DMS153 (cell line): ENCODE measurements at places on chromosomes 3 and 15.

DNA sequence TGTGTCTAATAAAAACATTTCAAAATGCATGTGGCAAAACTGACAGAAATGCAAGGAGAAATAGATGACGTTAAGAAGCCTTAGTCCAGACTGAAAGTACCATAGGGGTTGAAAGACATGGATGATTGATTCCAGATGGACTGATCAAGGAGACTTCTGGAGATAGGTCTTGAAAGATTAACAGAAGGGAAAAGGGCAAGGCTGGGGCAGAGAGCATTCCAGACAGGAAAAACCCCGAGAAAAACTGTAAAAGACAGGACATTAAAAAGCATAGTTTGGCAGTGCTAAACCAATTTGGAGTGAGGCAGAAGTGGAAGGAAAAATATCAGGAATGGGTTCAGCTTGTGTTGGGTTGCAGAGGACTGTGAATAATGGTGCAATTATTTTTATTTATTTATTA, 375.2 kb upstream of the SGO1 start:
- no peak for DNase-seq

DNA sequence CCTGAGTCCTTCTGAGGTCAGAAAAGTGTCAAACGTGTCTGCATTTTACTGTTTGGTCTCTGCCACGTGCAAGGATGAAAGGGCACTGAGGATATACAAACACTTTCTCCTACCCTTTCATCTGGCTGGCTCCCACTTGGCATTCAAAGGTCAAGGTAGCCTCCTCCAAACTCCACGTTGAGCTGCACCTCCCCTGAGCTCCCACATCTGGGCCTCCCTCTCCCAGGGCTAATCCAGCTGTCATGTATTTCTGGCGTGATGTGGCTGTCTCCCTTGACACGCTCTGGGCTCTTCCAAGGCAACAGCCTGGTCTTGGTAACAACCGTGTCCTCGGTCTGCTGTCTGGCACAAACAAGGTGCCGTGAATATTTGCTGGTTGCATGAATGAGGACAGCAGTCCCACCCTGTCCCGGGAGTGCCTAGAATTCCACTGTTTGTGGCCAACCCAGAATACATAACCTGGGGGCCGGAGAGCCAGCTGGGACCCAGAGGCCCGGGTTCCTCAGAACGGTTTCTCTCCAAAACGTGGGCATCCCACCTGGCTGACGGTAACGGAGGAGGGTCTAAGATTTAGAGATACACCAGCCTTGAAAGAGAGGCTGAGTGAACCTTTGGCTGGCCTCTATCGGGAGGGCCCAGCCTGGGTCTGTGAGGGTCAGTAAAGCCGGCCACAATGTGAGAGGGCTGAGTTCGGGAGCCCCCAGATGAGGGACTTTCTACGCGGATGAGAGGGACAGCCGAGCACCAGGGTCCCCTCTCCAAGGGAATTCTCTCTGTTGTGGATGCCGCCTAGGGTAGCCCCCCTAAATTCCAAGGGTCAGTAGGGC, 767 bp downstream of the GLT8D1 start:
- DNase-seq, result no peak

DNA sequence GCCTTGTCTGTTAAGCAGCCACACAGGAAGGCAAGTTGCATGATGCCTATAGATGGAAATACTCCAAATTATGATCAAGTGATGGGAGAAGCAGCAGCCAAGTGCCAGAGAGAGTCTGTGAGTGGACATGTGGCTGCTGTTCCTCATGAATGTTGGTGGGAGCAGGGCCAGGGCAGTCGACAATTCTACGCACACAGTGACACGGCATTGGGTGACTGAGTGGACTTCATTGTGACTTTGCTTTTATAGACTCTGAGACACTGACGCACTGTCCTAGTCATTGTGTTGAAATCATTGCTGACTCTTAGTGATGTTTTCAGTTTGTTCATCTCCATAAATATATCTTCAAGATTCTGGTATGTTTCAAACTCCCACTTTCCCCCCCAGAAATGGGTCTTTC, 246.3 kb upstream of the SEMA6D start:
- DNase-seq, result no peak

GRCh38 chr3:4693620-4694019, 200.5 kb downstream of the ITPR1 start:
- DNase-seq, result no peak

DNA sequence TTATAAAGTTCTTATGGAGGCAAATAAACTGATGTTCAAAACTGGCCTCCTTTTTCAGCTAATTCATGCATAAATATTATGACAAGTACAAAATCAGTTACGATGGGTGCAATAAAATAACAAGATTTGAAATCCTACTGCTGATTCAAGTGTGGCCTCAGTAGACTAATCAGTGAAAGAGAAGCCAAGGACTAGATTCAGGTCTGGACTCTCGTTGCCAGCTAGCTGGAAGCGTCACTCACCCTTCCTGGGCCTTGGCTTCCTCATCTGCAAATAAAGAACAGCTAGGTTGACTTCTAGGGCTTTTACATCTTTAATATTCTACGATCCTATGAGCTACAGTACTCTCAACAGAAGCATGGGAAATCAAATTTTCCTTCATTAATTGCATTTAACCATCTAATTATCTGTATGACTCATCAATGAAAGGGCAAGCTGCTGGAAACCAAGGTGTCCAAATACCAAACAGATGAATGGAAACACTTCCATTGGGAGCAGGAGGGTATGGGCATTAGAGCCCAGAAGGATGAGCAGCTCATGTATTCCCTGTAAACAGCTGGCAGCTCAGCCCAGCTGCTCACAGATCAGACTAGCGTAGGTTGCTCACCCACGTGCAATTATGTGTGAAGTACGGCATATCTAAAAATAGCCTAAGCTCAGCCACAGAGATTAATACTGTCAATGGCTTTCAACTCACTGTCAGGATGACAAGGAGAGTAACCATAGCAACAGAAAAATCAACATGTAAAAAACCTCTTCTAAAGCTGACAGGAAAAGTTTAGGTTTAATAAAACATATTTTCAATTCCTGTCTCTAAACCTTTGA, 294.8 kb downstream of the PLCL2 start:
- peak; percentile 0 for DNase-seq

GRCh38 chr3:127629467-127630403, 750 bp downstream of the PODXL2 start:
- DNase-seq, result peak; percentile 59

DNA sequence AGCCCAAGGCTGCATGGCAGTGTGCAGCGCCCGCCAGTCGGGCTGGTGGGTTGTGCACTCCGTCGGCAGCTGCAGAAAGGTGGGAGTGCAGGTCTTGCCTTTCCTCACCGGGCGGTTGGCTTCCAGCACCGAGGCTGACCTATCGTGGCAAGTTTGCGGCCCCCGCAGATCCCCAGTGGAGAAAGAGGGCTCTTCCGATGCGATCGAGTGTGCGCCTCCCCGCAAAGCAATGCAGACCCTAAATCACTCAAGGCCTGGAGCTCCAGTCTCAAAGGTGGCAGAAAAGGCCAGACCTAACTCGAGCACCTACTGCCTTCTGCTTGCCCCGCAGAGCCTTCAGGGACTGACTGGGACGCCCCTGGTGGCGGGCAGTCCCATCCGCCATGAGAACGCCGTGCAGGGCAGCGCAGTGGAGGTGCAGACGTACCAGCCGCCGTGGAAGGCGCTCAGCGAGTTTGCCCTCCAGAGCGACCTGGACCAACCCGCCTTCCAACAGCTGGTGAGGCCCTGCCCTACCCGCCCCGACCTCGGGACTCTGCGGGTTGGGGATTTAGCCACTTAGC, 4.3 kb downstream of the ISL2 start:
- no peak for DNase-seq

DNA sequence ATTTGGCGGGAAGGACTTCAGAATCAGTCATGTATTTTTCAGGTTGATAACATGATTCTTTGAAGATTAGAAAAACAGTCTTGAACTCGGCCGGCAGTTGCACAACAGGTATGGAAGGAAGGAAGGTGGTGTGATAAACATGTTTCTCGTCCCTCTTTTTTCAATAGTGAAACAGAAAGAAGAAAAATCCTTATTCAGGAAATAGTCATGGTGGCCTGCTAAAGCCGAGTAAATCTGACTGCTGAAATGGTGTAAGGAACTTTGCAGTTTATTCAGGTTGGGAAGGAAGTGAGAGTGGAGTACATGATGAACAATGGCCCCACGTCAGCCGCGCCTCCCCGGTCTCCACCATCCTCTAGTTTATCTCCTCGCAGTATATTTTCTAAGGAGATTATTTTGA, 6.7 kb downstream of the RASGRP1 start:
- DNase-seq, result no peak

- DNase-seq, result no peak
Measured at GRCh38 chr3:64837126-64837738, 149.4 kb upstream of the ADAMTS9 start.

DNA sequence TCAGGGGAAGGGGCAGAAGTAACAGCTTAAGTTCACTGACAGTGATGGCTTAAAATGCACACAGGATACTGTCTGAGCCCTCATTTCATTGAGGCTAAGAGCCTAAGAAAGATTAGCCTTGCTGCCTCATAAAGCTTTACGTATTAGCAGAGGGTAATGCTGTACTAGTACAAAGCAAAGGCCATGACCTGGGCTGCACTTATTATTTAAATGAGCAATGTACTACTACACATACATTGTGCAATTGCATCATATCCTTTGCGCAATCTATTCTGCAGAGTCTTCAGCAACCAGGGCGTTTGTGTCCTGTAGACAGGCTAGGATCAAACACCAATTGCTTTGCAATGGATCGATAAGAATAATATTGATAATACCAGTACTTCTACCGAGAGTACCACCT, 221.8 kb downstream of the TPRG1 start:
- DNase-seq, result no peak

GRCh38 chr15:70101459-70102113, 3.9 kb upstream of the TLE3 start:
- peak; percentile 83 for DNase-seq

GRCh38 chr3:188185717-188186251, 31.8 kb downstream of the LPP start:
- peak; percentile 66 for DNase-seq

- no peak for DNase-seq
Measured at GRCh38 chr3:38916706-38917105, 100.7 kb upstream of the SCN10A start.

GRCh38 chr3:191350396-191351090, 20.2 kb upstream of the UTS2B start:
- no peak for DNase-seq

GRCh38 chr3:41684797-41685735, 276.8 kb downstream of the ULK4 start:
- DNase-seq, result no peak

GRCh38 chr3:107962946-107963345, 127.9 kb downstream of the CD47 start:
- peak; percentile 43 for DNase-seq

DNA sequence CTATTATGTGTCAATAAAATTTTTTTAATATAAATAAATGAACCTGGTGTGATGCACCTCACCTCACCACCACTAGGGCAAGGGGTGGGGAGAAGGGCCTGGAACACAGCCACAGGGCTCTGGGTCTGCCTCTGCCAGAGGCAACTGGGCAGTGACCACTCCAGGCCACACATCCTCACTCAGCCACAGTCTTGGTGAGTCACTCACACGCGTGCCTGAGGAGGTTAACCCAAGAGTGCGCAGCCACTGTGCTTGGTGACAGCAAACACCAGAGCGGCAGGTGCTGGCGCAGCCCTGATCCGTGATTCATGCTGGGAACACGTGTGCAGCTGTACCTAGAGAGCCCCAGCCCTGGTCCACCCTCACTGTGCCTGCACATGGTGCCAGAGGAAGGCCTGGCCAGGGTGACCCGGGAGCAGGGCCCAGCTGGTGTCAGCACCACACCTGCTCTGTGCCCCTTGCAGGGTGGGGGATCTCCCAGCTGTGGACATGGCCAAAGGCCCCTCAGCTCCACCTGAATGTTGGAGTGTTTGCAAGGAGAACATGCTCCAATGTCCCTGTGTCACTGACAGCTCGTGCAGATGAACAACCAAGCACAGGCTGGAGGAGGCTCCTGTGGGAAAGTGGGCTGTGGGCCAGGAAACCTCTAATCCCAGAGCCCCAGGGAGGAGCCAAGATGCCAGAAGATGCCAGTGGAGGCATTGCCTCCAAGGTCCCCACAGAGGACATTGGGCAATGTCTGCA, 2.1 kb downstream of the SLC41A3 start:
- DNase-seq, result no peak

GRCh38 chr3:185687271-185687878, 101.3 kb downstream of the SENP2 start:
- no peak for DNase-seq

GRCh38 chr15:34109797-34110663, 8.1 kb downstream of the PGBD4 start:
- DNase-seq, result no peak

GRCh38 chr3:9902372-9903237, at the start of gene IL17RE:
Gene IL17RE (plus strand): TSS chr3:9902848. CDS start chr3:9902933, 85 bp downstream.
- DNase-seq, result no peak

DNA sequence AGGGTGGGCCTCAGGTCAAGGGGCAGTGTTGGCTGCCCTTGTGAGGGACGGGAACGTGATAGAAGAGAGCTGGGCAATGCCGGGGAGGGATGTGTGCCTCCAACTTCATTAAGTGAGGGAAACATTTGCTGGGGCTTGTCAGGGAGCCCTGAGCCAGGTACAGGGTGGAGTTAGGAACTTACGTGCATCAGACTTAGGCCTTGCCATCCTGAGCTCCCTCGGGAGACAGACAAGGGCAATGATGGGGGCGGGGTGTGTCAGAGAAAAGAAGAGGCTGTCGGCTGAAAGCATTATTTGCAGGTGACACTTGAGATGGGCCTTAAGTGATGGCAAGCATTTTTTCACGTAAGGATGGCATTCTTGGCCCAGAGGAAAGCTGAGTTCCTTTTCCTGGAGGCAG, 1.6 kb downstream of the FAM131A start:
- DNase-seq, result peak; percentile 48

DNA sequence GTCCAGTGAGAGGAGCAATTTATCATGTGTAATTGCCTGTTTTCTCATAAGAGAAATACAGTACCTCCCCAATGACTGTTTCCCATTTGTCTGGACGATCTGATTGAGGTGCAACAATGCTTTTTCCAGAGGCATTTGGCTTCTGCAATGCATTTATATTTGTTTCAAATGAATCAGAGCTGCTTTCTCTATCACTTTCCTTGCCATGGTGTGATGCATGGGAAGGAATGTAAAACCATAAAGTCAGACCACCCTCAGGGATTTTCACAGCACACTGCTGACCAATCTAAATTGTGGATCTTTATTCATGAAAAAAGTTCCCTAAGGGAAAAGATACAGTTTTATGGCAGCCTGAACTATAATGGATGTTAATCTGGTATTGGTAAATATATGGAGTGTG, 333.0 kb downstream of the ZNF385D start:
- no peak for DNase-seq

GRCh38 chr15:40543631-40544294, 21.1 kb downstream of the CCDC32 start:
- DNase-seq, result no peak
